RWPE1 (cell line): ENCODE measurements at places on chromosomes 6 and 20.

DNA sequence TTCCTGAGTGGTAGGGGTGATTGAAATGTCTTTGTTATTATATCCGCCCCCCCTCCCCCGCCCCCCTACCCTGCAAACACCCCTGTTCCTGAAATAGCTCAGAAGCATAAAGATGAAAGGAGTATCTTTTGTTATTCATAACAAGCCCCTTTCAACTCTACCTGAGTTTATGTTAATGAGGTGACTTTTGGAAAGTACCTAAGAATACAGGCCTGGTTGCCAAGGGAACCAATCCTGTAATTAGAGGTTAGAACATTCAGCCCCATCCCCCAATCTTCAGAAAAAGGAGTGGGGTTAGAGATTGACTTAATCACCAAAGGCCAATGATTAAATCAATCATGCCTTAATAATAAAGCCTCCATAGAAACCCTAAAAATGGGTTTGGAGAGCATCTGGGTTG lies 979.2 kb upstream of the GJE1 start:
- no peak for DNase-seq

- DNase-seq: no peak
Observed at GRCh38 chr6:34202329-34203201, 34.1 kb upstream of the HMGA1 start.

- DNase-seq: no peak
Observed at GRCh38 chr6:87543696-87544473, 45.9 kb downstream of the RARS2 start.

- no peak for DNase-seq
Observed at GRCh38 chr20:57708694-57709673, 831 bp downstream of the PMEPA1 start.

DNA sequence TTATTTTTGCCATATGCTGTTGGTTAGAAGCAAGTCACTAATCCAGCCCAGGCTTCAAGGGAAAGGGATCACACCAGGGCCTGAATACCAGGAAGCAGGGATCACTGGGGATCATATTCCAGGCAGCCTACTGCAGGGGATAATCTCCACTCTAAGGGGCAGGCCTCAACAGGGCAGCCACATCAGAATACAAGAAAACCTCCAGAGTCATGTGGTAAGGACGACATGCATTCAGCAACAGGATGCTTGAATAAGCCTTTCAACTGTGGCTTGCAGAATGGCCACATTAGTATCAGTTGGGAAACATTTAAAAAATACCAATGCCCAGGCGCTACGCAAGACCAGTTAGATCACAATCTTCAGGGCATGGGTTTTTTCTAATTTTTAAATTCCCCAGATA lies 109.1 kb downstream of the LY86 start:
- no peak for DNase-seq

- DNase-seq: no peak
Observed at GRCh38 chr6:147577488-147577887, 69.0 kb downstream of the SAMD5 start.

DNA sequence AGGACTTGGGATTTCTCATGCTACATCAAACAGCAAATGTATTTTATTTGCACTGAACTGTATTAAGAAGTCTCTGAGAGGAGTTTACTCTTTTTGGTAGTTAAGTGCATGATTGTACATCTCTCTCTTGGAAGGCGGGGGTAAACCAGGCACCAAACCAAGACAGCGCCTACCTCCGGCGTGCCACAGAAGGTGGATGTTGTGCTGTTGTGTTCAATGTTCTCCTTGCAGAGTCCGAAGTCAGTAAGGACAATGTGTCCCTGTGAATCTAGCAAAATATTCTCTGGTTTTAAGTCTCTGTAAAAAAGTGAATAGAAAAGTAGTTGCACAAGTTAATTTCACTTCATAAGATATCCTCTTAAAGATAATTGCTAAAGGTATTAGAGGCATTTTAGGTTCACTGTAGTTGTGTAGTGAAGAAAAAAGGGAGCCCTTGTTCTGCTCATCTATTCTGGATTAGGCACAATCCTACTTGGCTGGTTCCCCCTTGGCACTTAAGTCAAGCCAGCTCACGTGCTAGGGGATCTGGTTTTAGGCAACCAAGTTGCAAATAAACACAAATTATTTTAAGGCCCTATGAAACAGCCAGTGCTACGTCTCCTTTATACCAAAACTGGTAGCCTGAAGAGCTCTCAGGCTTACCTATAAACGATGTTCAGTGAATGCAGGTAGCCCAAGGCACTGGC lies 119.7 kb upstream of the SLC2A12 start:
- no peak for DNase-seq

- no peak for DNase-seq
Observed at GRCh38 chr6:166599205-166599604, 12.7 kb upstream of the RAMACL start.

DNA sequence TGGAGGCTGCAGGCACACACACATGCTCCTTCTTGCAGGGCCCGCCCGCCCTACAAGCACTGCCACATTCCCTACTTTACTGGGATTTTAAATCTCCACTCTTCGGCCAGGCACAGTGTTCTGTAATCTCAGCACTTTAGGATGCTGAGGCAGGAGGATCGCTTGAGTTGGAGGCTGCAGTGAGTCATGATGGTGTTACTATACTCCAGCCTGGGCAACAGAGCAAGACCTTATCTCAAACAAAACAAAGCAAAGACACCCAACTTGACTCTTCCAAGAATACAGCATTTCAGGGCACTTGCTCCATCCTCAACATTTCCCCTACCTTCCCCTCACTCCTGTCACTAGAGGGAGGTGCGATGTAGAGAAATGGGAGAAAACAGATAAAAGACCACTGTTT lies 194.0 kb downstream of the MYLK4 start:
- no peak for DNase-seq
